Stimulated activated CD4-positive, alpha-beta T cell treated with anti-CD3 and anti-CD28 coated beads, Interleukin-12 subunit alpha, Interleukin-12 subunit beta, amount 100 ng/mL, for 4 hours (primary cell): ENCODE measurements at places on chromosomes 1 and 21.

GRCh38 chr1:64956733-64957441 lies 9.5 kb downstream of the JAK1 start:
- DNase-seq = no peak

DNA sequence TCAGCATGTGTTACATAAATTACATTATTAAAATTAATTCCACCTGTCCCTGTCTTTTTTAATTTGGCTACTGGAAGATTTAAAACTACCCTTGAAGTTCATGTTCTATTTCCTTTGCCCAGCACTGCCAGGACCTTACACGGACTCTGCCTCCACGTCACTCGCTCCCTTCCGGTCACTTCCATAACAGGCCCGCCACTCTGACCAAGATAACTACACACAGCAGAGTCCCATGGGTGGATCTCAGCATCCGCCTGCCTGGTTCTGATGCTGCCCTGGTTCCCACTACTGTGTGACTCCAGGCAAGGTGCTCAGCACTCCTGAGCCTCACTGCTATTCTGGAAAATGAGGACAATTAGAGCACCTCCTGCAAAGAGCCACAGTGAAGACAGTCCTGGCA lies 153.3 kb upstream of the ERG start:
- no peak for DNase-seq

GRCh38 chr21:34882719-34883131 lies 166.4 kb downstream of the RUNX1 start:
- no peak for DNase-seq

- no peak for DNase-seq
Measured at GRCh38 chr1:66292944-66293343, 241.0 kb upstream of the SGIP1 start.

- DNase-seq = no peak
Measured at GRCh38 chr1:39422614-39423013, 68.8 kb upstream of the BMP8A start.

GRCh38 chr1:230170153-230170547 lies 103.1 kb downstream of the GALNT2 start:
- DNase-seq = no peak
